ENCODE measurements at places on chromosomes 4 and X.

DNA sequence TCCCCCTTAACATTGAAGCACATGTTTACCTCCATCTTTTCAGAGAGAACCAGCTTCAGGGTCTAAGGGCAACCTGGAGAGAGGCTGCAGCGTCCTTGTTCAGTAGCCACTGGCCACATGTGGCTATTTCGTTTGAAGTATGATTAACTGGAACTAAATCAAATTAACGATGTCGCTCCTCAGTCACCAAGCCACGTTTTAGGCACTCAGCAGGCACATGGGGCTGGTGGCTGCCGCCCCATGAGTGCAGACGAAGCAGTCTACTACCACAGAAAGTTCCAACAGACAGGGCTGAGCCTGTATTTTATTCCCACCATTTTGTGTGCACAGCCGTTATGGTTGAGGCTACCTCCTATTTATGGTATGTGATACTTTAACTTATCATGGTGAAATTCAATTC lies 99.4 kb downstream of the WFS1 start:
- DNase-seq: no peak

DNA sequence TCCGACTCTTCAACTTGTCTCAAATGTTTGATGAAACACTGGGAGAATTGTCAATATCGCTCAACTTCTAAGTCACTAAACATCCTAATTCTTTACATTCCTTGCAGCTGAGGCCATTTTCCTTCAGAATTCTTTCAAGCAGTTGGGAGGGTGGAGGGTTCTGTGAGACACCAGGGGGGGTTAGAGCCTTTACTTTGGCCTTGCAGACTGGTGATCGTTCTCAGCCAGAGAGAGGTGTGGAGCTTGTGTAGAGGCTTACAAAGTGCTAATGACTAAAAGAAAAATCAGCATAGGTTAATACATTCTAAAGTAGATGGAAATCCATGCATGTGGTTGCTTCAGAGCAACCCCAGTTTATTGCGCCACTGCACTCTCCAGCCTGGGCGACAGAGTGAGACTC lies 21.3 kb upstream of the SOX3 start:
- DNase-seq: no peak

DNA sequence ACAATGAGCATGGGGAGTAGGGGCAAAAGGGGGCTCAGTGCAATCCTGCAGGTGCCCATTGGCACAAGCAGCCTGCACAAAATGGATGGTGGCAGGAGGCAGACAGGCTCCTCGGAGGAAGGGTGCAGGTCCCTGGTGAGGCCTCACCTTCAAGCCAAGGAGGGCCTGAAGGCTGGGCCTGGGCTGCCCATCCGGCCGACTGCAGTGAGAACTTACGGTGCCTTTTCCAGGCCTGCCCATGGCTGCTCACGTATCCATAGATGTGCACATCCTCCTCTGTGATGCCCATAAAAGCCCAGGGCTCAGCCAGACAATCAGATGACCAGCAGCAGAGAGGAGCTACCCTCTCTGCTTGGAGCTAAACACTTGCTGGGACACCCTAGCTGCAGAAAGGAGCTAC lies 1089.8 kb downstream of the PCDH18 start:
- no peak for DNase-seq

GRCh38 chr4:147963839-147964238 lies 232.0 kb downstream of the ARHGAP10 start:
- DNase-seq: no peak

Data from left lung (tissue), 14 donors.